ENCODE measurements at places on chromosomes 11 and 22. TPM values are rescaled to one million over a fixed set of nuclear protein-coding genes. Genes with fewer than 3 reads are reported as not detected.

Gene MS4A3
- total RNA-seq: not detected

Gene LINC01488
- total RNA-seq: not detected

Gene STX3
- 37.4 TPM for total RNA-seq

Gene KCNK4
- not detected for total RNA-seq

Gene OPCML
- not detected for total RNA-seq

Gene CNIH2
- total RNA-seq: not detected

Gene PKDREJ
- total RNA-seq: 0.09 TPM

Gene SLC1A2
- 1.9 TPM for total RNA-seq

Gene TNNI2
- total RNA-seq: 2.4 TPM
